ENCODE measurements at places on chromosomes 13 and 19. TPM values are rescaled to one million over a fixed set of nuclear protein-coding genes. Genes with fewer than 3 reads are reported as not detected.
A peak's percentile ranks its signal among the peaks of the same experiment; 100 is the strongest.

The PTH2 gene
- total RNA-seq, result not detected

- no peak for DNase-seq
Measured at GRCh38 chr13:48043789-48044503, 6.4 kb downstream of the NUDT15 start.

DNA sequence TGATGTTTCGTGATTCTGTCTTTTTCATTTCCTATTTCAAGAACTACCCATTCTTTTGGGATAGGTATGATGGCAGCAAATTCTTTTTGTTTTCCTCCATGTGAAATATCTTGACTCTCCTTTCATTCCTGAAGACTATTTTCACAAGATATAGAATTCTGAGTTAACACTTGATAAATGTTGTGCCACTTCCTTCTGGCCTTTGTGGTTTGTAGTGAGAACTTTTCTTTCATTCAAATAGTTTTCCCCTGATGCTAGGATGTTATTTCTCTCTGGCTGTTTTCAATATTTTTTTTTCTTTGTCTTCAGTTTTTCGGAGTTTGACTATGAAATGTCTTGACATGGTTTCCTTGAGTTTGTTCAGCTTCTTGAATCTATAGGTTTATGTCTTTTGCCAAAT lies 8.3 kb upstream of the TUBGCP3 start:
- DNase-seq, result no peak

GRCh38 chr13:67619351-67619994 lies 389.3 kb upstream of the PCDH9 start:
- no peak for DNase-seq

- no peak for DNase-seq
Measured at GRCh38 chr13:85538957-85539356, 260.3 kb downstream of the SLITRK6 start.

The ZNF844 gene
- 12.1 TPM for total RNA-seq

The ATCAY gene
- not detected for total RNA-seq

DNA sequence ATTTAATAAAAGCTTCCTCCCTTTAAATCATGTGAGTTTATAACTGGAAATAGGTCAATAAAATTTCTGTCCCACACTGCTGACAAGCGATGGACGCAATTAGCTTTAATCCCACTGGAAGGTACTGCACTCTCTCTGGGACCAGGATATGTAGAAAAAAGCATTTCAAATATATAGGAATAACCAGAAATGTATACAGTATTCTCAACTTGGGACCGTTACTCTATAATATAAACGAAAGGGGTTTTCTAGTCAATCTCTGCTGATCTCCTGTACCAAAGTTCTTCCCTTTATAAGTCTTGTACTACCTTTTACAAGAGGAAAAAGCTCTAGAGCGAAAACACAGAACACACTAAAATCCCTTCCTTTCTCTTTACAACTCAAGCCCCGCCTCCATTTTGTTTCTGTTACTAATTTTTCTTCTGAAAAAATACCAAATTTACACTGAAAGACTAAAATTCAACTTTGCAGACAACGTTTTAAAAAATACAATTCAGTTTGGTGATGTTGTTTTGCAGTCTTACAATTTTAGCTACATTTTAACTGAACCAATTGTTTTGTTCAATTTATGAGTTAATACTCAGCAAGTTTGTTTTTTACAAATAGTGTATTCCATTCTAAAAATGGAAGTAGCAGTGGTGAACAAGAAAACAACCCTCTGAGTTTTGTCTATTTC lies 1.7 kb upstream of the USPL1 start:
- DNase-seq, result peak; percentile 38

- peak; percentile 54 for DNase-seq
Measured at GRCh38 chr19:3210347-3211017, 14.0 kb upstream of the CELF5 start.

- DNase-seq, result no peak
Measured at GRCh38 chr13:107480130-107480529, 735.2 kb downstream of the LIG4 start.

DNA sequence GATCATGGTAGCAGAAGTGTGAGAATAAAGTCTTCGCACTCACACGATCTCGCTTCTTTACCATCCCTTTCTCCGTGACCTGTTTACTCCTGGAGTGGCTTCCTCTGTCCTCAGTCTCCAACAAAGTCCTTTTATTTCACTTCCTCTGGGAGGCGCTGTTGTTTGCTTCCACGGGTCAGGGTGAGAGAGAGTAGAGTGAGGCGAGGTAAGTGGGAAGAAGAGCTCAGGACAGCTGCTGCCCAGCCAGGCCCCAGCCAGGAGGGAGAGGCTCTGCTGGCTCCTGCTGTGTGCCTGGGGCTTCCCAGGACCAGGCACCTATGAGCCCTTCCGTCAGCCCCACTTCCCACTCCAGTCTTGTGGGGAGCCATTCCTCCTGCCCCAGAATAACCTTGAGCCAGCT lies 242.1 kb downstream of the FGF9 start:
- DNase-seq, result no peak

DNA sequence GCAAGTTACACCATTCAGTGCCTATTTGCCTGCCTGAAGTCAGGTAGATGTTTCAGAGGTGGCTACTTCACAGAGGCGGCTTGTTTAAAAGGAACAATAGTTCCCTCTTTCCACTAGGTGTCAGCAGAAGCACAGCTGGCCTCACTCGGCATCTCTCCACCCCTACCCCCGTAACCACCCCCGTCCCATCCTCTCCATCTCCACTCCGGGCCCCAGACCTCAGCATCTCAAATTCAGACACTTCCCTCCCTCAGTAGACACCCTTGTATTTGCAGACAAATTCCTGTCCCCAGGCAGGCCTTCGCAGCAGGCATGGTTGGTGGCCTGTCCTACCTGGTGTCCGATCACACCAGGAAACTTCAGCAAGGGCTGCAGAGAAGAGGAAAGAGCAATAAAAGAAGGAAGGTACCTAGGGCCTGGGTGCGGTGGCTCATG lies 9.1 kb upstream of the DPP9 start:
- DNase-seq, result peak; percentile 30

DNA sequence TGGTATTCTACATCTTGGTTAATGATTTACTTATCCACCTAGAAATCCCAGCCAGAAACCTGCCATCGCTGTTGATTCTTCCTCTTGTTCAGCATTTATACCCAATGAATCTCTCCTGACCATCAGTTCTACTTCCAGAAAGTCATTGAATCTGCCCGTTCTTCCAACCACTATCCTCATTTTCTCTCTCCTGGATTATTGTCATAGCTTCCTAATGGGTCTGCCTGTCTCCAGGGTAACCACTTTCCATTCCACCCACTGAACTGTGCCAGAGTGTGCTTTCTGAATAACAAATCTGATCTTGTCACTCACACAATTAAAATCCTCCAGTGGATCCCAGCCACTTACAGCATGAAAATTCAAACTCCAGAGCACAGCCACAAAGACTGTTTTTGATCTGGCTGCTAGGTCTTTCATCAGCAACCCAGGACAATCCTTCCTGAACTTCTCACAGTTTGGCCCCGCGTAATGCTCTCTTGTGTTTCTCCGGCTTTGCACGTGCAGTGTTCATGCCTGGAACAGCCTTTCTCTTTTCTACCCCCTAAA lies 330.6 kb downstream of the SPRY2 start:
- DNase-seq, result no peak

GRCh38 chr19:45340232-45340898 lies at the start of gene KLC3:
Gene KLC3, plus strand, starts transcription at chr19:45340750. Its CDS starts 4,792 bp downstream, at chr19:45345542.
- DNase-seq, result peak; percentile 29

DNA sequence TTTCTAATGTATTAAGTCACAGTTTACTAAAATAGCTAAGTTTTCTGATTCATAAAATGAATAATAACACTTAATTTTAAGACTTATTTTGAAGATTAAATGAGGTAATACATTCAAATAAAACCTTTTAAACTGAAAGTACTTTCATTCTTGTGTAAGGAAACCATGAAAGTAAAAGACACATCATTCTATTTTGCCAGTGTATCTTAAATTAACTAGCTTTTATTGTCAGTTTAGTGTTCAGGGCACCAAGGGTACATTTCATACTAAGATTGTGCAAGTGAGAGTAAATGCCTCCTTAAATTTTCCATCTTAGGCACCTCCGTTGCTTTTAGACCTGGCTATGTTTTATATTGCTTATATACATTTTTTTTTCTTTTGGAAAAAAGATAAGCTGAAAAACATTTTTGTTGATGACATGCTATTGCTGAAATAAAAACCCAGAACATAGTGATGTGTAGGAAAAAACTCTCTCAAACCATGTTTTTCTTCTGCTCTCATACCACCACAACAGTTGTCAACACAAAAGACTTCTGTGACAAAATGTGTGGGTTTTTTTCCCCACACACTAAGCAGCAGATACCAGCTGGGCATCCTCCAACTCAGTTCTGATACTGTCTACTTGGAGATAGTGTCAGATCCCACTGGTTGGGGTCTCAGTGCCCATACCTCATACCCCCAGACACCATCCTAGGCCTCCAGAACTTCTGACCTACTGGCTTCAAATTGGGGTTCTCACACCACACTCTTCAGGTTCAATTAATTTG lies 30.7 kb upstream of the LPAR6 start:
- no peak for DNase-seq

- no peak for DNase-seq
Measured at GRCh38 chr13:111203736-111204389, 88.8 kb downstream of the ARHGEF7 start.

The DACH1 gene
- total RNA-seq, result not detected

DNA sequence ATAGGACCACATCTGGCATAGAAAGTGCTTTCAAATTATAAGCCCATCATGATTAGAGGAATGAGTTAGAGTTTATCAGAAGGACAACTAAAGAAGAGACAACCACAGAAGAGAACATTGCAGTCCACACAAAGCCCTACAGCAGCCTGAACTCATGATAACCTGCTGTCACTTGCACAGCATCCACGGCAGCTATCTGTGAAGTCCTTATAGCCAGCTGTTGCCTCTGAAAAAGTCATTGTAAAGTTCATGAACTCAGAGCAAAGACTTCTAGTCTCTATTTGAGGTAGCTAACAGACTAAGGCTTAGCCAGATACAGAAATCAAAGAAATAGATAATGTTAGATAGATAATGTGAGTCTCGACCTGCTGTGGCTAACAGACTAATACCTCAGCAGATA lies 450.0 kb downstream of the KLF5 start:
- no peak for DNase-seq

DNA sequence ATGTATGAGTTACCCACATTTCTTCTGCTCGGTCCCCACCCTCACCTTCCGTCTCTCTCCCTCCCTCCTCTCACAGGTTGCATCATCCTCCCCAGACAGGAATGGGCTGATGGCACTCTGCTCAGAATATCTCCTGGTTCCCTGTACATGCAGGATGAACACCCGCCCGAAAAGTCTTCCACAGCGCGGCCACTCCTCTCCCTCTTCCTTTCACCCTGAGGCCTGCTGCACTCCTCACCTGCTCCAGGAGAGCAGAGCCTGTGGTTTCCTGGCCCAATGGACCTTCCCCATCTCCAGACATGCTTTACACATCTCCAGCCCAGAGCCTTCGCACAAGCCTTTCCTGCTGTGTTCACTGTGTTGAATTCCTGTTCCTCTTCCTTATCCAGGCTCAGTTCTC lies 40.9 kb downstream of the GSX1 start:
- no peak for DNase-seq

The KLK15 gene
- not detected for total RNA-seq

DNA sequence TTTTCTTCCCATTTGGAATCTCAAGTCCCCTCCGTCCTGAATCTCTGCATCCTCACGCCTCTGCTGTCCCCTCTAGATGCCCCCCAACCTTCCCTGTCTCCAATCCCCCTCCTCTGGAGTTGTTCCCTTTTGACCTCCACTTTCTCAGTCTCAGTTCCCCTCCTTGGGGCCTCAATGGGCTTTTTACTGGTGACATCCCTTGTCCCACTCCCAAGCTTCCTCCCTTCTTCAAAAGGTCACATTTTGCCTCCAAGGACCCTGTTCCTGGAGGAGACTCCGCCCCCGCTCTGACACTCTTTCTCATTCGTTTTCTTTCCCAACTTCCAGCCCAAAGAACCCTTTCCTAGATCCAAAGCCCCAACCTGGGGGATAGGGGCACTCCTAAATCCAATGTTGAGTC lies 1.0 kb downstream of the AP2S1 start:
- DNase-seq, result no peak

DNA sequence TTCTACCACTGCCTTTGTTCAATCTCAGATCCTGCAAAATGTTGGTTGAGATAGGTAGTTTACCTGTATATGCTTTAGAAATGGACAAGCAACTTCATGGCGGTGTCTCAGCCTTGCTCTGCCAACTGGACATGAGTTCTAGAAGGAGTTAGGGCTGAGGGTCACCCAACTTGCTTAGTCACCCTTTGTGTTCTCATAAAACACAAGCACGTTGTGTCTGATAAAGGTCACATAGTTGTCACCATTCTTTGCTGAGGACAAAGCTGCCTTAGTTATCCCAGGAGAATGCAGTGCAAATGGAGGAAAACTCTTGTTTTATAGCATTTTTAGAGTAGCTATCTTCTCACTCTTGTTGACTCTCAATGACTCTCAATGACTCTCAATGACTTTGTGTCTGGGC lies 218.4 kb upstream of the TMTC4 start:
- no peak for DNase-seq

The SLC15A1 gene
- total RNA-seq, result not detected

DNA sequence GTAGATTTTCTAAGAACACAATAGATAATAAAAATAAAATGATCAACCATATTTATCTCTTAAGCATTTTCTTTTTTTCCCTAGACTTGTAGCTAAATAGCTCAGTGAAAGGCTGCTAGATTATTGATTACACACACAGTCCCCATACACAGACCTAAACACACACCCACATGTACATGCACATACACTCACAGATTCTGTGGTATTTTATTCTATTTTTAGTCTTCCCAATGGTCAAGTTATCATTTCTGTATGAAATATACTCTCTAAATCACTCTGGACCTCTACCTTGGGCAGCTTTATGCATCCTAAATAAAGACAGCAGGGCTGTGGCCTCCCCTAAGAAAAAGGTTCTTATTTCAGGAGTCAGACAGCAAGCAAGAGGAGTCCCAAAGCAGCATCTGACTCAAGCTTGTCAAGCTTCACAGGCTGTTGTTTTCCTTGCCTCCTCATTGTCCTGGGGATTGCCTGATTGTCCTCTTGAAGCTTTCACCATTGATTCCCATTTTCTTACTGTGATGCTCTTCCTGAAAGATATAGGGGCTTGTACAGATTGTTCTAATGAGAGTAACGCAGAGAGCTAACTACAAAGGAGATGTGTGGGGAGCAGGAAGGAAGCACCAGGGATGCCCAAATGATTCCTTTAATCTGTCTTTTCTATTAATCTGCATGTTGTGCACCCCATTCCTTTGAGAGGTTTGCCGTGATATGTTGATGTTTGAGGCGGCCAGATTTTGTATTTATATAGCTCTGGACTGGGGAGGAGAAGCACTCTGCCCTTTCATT lies 986.5 kb downstream of the PCDH17 start:
- DNase-seq, result no peak

DNA sequence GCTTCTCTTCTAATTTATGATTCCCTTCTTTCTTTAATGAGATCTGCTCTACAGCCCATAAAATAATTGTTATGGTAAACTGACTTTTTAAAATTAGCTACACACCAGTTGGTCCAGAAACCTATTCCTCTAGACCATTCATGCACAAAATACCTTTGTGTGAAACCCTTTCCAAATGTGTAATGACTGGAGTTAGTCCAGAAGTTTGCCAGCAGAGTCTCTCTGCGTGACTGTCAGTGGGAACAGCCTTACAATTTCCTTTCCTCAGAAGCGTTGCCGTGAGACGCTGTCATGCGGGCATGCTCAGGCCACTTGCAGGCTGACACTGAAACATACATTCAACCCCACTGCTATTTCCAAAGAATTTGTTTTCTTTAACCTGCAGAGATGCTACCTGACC lies 965.2 kb downstream of the PCDH9 start:
- no peak for DNase-seq

The ZNF221 gene
- total RNA-seq, result 0.25 TPM

The PSG11 gene
- total RNA-seq, result not detected

The NKG7 gene
- 169 TPM for total RNA-seq

All from CD8-positive, alpha-beta T cell (primary cell).